Omental fat pad (tissue), 4 donors: ENCODE measurements at places on chromosomes 11 and 22. TPM values are rescaled to one million over a fixed set of nuclear protein-coding genes. Genes with fewer than 3 reads are reported as not detected.

The ART1 gene
- total RNA-seq: not detected

GRCh38 chr11:132028380-132029240, 658.2 kb downstream of the NTM start:
- DNase-seq: no peak

GRCh38 chr11:40306938-40307548, 1152.4 kb downstream of the LRRC4C start:
- no peak for DNase-seq

DNA sequence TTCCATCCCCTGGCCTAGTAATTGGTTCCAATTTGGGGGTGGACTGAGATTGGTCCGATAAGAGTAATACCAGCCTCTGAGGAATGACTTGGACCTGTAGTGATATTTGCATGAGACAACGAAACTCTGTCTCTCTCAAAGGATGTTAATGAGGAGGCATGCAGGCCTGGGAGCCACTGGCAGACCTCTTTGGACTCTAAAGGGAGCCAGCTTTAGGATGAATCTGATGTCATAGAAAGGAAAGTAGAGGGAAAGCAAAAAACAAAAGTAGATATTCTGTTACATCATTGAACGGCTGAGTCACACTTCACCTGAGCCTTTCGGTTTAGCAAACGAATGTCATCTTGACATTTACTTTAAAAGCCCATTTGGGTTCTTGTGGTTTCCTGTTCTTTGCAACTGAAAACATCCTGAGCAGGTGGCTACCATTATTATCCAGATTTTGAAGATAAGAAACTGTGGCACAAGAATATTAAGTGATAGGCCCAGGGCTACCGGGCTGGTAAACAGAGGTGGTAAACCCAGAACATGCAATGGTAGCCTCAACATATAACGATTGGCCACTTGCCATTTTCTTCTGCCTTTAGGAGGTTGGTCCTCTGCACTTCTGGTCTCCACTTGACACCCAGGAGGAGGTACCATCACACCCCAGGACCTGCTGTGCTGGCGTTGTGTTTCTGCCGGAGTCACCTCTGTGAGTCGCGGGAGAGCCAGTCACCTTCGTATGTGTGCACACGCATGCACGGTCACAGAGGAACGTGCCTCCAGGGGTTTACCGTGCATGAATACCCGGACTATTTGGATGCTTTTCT, 42.7 kb downstream of the RTL6 start:
- no peak for DNase-seq

DNA sequence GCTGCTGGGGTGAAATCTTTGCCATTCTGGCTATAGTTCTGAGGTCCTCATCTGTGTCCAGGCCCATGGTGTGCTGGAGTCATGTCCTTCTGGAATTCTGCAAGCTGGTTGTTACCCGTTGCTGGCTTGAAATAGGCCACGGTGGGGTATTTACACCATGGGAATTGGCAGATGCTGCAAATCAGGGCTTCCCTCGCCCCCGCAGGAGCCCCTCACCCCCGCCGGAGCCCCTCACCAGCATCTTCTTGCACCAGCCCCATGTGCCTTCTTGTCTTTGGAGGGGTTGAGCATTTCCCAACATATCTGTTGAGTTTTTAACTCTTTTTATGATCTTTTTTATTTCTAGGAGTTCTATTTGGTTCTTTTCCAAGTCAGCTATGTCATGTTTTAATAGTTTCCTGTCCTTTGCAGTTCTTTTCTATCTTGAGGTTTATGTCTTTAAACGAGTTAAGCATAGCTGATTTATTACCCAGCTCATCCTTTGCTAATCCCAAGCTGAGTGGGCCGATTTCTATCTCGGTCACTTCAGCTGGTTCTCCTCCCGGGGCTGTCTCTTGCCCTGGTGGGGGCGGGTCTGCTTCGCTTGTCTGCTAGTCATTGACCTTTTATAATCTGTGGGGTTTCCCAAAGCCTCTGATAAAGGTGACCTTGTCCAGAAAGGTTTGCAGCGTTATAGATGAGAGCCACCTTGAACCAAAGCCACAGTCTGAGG, 17.6 kb downstream of the ANO1 start:
- no peak for DNase-seq

DNA sequence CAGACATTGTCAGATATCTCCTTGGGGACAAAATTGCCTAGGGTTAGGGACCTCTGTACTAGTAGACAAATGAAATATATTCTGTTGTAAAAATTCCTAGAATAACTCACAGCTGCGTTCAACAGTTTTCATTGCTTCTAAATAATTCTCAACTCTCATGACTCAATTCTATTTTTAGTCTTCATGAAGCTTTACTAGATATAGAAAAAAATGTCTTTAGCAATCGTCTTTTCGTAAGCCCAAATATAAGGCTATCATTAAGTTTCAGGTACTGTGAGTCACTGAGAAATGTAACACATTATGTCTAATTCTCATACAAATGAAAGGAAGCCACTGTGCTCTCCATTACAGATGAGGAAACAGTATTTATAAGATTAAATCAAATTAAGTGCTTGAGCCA, 6.4 kb downstream of the MMP12 start:
- no peak for DNase-seq

GRCh38 chr11:125720781-125721180, 25.3 kb upstream of the PATE1 start:
- DNase-seq: no peak
